Daoy (cell line): ENCODE measurements at places on chromosomes 3 and 15. TPM values are rescaled to one million over a fixed set of nuclear protein-coding genes. Genes with fewer than 3 reads are reported as not detected.

- no peak for DNase-seq
Measured at GRCh38 chr3:17581421-17582080, 160.9 kb downstream of the TBC1D5 start.

GRCh38 chr15:77632534-77633133, at the start of gene LINGO1:
Gene LINGO1 (minus strand): TSS chr15:77632912. CDS start chr15:77632315, 597 bp downstream.
- DNase-seq, result peak; percentile 49

DNA sequence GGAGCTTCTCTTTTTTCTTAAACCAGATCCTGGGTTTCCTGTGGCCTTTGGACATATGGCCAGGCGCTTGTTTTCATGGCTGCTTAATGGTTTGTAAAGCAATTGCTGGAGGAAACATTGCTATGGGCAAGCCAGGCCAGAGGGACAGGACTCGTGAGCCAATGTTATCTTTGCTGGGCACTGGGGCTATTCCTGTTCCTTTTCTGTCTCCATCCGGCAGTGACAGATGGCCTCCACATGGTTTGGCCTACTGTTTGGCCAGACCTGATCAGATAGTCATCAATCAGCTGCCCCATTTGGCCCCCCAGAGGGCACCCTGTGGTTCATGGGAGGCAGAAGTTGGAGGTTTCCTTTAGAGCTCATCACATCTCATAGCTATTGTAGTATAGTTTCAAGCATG, 326.1 kb upstream of the ROPN1 start:
- no peak for DNase-seq

The LTK gene
- 0.40 and 0.57 TPM in 2 replicates for total RNA-seq

DNA sequence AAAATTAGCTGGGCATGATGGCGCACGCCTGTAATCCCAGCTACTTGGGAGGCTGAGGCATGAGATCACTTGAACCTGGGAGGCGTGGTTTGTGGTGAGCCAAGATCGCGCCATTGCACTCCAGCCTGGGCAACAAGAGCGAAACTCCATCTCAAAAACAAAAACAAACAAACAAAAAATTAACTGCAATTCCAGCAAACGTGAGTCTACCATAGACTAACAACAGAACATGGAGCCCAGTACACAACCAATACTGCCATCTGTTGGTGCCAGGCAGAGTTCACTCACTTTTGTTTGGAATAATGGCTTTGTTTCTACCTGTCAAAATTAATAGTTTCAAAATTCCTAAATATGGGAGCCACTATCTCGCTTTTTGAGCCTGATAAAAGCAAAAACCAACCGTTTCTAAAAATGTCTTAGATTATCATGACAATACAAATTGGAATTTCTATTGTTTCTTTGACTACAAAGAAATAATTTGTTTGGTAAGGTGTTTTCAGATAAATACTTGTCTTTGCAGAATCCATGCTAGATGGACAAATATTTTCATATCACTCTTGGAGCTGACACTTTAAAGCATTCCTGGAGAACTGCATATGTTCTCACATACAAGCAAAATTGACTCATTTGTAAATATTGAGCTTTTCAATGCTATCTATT, 45.0 kb downstream of the GPR176 start:
- DNase-seq, result peak; percentile 13

- DNase-seq, result peak; percentile 19
Measured at GRCh38 chr15:84099181-84099580, 136.4 kb upstream of the GOLGA6L4 start.

The IL5RA gene
- 0.80 TPM in 1 of 2 replicates, not detected in the other for total RNA-seq

The MYO1E gene
- total RNA-seq, result 92.3 and 97.3 TPM in 2 replicates

The GDPGP1 gene
- 4.2 TPM in 2 replicates for total RNA-seq

DNA sequence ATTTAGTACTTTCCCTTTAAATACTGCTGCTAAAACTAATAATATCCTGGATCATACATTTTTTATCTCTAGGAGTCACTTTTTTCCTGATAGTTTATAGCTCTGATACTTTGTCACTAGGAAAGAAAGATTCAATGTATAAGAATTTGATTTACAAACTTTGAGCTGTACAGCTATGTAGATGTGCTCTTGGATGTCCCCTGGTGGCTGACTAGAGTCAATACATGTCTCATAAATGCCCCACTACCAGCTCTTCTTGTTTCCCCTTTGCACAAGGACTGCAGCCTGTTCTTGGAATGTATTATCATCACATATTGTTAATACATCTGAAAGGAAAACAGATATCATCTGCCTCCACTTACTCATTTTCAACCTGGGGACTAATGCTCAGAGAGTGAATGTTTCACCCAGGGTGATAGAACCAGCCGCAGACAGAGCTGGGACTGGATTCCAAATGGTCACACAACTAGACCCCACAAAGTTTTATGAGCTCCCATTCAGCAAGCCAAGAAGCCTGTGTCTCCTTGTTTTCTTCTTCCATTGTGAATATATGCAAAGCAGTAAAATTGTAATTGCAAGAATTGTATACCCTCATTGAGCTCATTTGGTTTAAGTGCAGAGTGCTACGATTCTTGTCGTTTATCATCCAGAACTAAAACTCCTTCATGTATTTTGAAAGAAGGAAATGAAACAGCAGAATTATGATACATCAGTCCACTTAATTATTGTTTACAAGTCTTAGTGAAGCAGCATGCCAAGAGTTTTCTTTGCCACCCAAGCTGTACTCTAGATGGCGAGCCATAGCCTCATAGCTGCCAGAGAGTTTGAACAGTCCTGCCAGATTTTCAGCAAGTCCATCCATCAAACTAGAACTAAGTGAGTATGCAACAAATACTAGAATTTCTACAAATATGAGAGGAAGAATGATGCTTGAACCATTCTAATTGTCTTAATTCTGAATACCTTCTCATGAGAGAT, 261.6 kb upstream of the LMCD1 start:
- peak; percentile 2 for DNase-seq

The PLXND1 gene
- 9.1 and 12.1 TPM in 2 replicates for total RNA-seq

- DNase-seq, result no peak
Measured at GRCh38 chr3:36943601-36944000, 1.3 kb downstream of the TRANK1 start.

DNA sequence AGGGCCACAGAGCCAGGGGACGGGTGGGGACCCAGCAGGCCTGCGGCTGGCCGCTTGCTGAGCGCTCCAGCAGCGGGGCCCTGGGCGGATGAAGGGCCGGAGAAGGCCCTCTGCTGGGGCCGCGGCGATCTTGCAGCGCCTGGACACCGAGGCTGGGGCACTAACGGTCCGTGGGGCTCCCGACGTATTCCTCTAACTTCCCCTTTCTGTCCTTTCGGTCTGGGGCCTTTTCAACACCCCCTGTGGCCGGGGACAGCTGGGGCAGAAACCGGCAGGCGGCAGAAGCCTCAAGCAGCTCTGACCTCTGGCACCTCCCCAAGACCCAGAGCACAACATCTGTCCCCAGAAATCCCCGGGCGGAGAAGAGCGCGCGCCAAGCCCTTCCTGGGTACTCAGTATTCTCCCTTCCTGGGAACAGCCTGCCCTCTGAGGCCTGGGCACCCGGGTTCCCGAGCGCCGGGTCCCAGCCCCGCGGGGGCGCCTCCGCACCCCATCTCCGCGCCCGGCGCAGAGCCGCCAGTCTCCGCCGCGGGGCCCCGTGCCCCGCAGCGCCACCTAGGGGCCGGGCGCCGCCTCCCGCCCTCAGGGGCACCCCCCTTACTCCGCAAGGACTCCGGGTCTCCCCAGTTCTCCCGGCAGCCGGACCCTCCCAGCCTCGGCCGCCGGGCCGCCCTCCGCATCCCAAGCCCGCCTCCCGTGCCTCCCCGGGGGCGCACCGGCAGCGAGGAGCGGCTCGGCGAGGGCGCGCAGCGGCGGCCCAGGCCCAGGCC, 582 bp upstream of the SLCO3A1 start:
- peak; percentile 70 for DNase-seq

The ARIH2 gene
- 84.5 and 112 TPM in 2 replicates for total RNA-seq

- no peak for DNase-seq
Measured at GRCh38 chr3:52186729-52187128, 11.2 kb upstream of the ALAS1 start.

The CNTN6 gene
- not detected in 2 replicates for total RNA-seq

DNA sequence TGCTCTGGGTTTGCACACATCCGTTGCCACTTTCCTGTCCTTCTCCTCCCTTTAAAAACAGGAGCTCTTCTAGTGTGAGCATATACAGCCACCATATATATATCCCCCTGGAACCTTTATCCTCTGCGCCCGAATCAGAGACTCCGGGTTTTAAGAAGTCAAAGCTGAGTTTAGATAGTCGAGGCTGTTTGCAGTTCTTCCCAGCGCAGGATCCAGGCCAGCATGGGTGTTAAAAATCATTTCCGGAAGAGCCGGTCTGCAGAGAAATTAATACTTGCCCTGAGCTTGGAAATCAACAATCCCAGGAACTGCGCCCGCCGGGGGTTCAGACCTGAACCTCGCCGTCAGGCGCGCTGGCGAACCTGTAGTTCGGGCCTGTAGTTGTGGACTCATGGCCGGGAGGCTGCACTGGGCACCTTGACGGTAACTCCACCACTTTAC, 2.3 kb downstream of the SHOX2 start:
- no peak for DNase-seq

The NR2E3 gene
- total RNA-seq, result not detected in 2 replicates

The CSK gene
- total RNA-seq, result 26.9 and 31.4 TPM in 2 replicates

- no peak for DNase-seq
Measured at GRCh38 chr15:95887666-95888390, 442.7 kb upstream of the NR2F2 start.

- no peak for DNase-seq
Measured at GRCh38 chr15:33438396-33438795, 127.6 kb downstream of the RYR3 start.

The RBMS3 gene
- total RNA-seq, result 11.0 and 23.2 TPM in 2 replicates

GRCh38 chr3:64998317-64998716, 310.5 kb upstream of the ADAMTS9 start:
- DNase-seq, result no peak

DNA sequence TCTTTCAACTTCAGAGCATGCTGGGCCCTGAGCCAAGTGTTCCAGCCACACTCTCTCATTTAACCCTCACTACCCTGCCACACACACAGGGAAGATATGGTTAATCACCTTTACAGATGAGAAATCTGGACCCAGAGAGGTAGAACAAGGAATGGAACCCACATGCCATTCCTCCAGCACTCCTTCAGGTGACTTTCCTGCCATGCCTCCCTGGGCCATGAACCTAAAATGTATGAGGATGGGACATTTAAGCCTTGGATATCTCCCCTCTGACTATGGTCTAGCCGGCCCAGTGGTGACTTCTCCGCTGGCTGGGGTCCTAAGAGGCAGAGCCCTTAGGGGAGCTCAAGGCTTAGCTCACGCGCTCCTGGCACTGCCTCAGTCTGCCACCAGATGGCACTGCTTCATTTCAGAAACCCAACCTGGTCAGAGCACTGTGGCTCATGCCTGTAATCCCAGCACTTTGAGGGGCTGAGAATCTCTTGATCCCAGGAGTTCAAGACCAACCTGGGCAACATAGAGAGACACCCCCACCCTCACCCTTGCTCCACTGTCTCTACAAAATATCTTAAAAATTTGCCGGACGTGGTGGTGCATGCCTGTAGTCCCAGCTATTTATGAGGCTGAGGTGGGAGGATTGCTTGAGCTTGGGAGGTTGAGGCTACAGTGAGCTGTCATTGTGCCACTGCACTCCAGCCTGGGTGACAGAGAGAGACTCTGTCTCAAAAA, 2.2 kb upstream of the DCAF1 start:
- peak; percentile 69 for DNase-seq

- DNase-seq, result peak; percentile 77
Measured at GRCh38 chr15:42133886-42134502, 22.4 kb downstream of the PLA2G4F start.

GRCh38 chr15:31346367-31347066, 19.9 kb downstream of the KLF13 start:
- no peak for DNase-seq

DNA sequence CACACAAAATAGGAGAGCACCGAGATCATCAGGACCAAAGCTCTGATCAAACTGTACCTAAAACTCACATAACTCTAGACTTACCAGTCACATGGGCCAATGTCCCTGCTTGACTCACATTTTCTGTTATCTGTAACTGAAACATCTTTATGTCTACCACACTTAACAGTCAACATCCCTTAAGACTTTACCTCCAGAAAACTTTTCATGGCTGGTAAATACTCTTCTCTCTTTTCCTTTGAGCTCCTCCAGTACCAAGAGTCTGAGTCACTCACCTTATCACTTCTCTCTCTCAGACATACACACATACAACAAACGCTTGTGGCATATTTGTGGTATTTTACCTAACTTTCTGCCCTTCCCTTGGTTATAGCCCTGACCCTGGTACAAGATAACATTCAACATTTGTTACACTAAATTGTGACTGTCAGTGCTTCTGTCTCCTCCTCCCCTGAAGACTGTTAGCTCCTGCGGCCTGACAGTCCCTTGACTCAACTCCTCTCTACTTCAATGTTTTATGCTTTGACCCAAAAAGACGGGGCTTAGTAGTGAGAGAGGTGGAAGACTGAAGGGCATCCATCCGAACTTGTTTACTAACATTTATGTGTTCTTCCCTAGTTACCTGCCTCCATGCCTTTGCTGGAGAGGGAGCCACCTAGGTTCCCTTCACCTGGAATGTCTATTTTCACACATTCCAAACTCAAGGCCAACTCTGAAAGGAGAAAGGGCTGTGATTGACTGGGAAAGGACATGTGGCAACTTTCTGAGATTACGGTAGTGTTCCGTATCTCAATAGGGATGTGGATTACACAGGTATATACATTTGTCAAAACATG, 3.7 kb upstream of the EFHB start:
- peak; percentile 37 for DNase-seq

The CCRL2 gene
- 0.29 TPM in 1 of 2 replicates, not detected in the other for total RNA-seq

DNA sequence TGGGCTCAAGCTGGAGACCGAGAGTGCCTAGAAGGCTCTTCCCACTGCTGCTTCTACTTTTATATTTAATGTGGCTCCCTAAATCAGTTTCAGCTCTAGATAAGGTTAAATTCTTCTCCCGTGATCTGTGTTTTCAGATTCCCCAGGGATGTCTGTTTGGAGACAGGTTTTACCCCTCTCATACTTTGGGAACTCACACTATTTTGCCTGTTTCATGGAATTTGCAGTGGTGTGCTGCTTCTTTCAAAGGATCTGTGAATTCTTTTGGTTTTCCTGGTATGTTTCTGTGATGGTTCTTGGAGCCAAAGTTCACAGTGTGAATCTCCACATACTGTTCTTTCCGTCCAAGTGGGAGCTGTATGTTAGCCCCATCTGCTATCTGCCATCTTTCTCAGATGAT, 238.3 kb upstream of the SLITRK3 start:
- DNase-seq, result no peak

The C3orf22 gene
- not detected in 2 replicates for total RNA-seq
